Stimulated activated CD8-positive, alpha-beta memory T cell treated with anti-CD3 and anti-CD28 coated beads, Interleukin-7, amount 100 ng/mL, for 24 hours (primary cell): ENCODE measurements at places on chromosomes 1 and 21.
A peak's percentile ranks its signal among the peaks of the same experiment; 100 is the strongest.

- DNase-seq, result no peak
These were observed 130.4 kb downstream of the TRABD2B start for GRCh38 chr1:47866601-47867437.

DNA sequence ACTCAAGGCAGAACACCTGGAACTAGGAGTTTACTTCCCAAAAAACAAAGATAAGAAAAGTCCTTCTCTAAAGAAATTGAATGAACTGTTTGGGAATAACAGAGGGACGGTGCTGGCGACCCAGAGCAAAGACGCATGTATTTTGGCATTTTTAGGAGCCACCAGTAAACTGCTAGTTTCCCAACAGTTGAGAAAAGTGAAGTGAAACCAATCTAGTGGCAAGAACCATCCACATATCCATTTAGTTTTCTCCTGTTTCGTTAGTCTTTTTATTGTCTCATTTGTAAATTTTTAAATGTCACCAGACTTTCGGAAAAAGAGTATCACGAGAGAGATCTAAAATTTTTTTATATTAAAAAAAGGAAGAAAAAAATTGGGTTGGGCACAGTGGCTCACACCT, 30.2 kb downstream of the ODF2L start:
- no peak for DNase-seq

DNA sequence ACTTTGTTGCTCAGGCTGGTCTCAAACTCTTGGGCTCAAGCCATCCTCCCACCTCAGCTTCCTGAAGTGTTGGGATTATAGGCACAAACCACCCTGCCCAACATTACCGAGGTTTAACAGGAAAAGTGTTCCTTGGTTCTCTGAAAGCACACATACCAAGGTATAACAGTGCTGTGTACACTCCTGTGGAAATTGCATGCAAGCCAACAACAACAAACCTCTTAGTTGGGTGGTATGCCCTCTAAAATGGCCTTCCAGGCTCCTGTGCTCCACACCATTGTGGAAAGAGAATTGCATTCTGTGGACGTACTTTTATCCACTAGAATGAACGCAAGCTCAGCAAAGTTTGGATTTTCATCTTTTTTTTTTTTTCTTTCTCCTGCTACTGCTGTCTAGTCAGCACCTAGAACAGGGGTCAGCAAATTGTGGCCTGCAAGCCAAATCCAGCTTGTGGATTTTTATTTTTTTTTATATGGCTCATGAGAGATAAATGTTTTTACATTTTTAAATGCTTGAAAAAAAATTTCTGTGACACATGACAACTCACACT, 192.2 kb upstream of the TNR start:
- no peak for DNase-seq

- no peak for DNase-seq
These were observed 16.0 kb upstream of the TBX15 start for GRCh38 chr1:119004129-119004527.

DNA sequence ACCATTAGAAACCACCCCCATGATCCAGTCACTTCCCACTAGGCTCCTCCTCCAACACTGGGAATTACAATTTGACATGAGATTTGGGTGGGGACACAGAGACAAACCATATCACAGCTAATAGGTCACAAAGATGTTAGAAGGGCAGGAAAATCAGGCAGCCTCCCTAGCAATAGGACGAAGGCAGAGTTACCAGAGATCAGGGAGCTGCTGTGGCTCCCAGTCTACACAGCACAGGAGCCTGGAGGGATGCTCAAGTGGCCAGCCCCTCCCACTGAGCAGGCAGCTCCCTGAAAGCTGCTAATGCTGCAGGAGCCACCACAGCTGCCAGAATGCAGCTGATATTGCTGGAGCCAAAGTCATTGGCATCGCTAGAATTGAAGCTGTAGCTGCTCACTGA, 51.0 kb downstream of the CR1L start:
- DNase-seq, result no peak

- no peak for DNase-seq
These were observed 182.2 kb downstream of the GIPC2 start for GRCh38 chr1:78227705-78228635.

DNA sequence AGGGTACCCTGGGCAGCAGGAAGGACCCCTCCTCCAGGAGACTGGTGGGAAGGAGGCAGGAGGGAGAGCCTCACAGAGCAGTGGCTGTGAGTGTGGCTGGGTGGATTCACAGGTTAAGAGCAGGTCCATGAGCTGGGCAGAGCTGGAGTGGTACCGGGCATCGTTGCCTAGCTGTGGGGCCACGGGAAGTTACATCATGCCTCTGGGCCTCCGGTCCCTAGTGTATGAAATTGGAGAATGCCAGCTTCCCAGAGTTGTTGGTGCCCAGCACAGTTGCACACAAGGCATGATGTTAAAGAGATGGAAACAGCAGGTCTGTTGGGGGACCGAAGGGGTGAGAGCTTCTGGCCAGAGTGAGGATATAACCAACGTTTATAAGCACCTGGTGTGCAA, 18.5 kb downstream of the FOXO6 start:
- DNase-seq, result no peak

GRCh38 chr1:230073371-230074035, 6.5 kb downstream of the GALNT2 start:
- no peak for DNase-seq

- no peak for DNase-seq
These were observed 22.4 kb upstream of the SAMD11 start for GRCh38 chr1:901108-901859.

DNA sequence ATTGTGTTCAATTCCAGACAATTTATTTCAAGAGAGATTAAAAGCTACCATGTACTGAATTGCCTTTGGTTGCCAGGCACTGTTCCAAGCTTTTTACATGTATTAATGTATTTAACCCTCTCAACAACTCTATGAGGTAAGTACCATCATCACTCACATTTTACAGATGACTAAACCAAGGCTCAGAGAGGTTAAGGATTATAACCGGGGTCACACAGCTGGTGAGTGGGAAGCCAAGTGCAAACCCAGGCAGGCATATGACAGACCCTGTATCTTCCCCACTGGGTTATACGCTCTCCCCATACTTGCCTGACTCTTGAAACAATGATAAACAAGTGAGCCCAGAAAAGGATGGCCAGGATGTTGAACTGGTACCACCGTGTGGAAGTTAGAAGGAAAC, 16.5 kb downstream of the PLEKHA6 start:
- no peak for DNase-seq

- DNase-seq, result peak; percentile 53
These were observed 12.6 kb downstream of the PYCR2 start for GRCh38 chr1:225911191-225912130.

GRCh38 chr1:92123868-92124267, 43.7 kb downstream of the BTBD8 start:
- no peak for DNase-seq

GRCh38 chr1:160404094-160404493, 3.7 kb downstream of the VANGL2 start:
- no peak for DNase-seq

- DNase-seq, result no peak
These were observed 67.1 kb upstream of the FAM78B start for GRCh38 chr1:166233750-166234366.

DNA sequence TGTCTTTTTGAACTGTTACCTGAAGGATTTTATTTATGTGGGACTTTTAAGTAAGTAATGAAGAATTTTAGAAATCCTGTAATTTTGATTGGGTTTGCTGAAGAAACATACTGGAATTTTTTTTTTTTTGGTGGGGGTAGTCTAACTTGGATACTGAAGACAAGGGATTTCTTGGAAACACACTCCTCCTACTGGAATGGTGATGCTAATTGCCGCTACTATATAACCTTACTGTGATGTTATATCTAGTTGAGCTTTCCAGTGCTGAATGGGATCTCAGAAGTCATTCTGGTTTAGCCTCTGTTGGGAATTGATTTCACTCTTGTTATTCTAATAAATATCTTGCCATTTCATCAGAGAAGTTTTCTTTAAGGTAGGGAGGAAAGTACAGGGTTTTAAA, 8.4 kb downstream of the PPP2R5A start:
- no peak for DNase-seq

- no peak for DNase-seq
These were observed 402.2 kb upstream of the PLXNA2 start for GRCh38 chr1:208646431-208646830.

DNA sequence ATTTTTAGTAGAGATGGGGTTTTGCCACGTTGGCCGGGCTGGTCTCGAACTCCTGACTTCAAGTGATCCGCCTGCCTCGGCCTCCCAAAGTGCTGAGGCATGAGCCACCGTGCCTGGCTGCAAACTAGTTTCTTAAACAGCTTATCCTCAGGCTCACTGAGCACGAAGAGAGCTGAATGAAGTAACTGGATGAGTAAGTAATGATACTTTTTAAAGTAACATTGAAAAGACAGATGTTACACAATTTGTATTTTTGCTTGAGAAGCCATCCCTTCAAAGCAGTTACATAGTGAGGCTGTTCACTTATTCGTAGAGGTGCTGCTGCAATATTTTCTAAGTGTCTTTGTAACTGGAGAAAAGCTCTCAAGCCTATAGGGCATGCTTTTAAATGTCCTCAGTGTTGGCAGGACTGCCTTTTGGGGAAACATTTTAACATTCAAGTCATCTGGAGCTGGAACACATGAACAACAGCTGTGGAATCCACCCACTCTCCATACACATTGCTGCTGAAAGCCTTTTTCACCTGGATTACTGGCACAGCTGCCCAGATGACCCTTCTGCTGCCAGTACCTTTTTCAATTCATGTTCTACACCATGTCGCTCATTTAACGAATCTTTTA, 2.7 kb upstream of the YBX1 start:
- DNase-seq, result no peak

DNA sequence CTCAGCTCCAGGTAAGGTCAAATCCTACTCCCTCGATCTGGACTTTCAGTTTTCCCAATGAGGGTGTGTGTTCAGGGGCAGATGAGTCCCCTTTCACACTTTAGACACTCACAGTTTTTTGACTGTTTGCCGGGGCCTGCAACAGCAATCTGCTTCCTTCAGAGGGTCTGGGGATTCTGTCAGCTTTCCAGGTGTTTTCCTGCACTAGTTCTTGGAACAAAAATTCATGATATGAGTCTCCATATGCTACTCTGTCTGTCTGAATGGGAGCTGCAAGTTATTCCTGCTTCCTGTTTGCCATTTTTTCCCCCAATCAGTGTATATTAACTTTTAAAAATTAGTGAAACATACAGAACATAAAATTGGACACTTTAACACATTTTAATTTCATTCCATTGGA, 24.3 kb downstream of the CYP4B1 start:
- no peak for DNase-seq

DNA sequence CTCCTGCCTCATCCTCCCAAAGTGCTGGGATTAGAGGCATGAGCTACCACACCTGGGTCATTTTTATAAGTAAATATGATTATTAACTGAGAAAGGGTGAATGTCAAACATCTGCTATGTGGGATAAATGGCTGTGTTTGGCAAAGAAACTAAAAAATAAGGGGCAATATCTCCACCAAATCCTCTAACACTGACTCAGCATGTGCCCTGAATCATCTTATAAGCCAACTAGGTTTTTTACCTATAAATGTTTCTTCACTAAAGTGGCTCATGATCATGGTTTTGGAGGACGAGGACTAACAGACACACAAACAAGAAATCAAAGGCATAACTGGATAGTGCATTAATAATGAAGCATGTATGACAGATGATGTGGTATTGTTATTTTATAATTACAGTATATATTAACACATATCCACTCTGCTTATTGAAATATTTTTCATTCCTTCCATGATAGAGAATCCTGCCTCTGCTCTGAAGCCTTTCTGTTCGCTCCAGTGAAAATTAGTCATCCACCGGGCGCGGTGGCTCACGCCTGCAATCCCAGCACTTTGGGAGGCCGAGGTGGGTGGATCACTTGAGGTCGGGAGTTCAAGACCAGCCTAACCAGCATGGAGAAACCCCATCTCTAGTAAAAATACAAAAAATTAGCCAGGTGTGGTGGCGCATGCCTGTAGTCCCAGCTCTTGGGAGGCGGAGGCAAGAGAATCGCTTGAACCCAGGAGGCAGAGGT, 11.7 kb upstream of the ARHGAP29 start:
- no peak for DNase-seq

- DNase-seq, result no peak
These were observed 1.2 kb upstream of the LHX9 start for GRCh38 chr1:197915862-197916499.

- no peak for DNase-seq
These were observed 135.0 kb downstream of the PTPRU start for GRCh38 chr1:29371332-29371731.

DNA sequence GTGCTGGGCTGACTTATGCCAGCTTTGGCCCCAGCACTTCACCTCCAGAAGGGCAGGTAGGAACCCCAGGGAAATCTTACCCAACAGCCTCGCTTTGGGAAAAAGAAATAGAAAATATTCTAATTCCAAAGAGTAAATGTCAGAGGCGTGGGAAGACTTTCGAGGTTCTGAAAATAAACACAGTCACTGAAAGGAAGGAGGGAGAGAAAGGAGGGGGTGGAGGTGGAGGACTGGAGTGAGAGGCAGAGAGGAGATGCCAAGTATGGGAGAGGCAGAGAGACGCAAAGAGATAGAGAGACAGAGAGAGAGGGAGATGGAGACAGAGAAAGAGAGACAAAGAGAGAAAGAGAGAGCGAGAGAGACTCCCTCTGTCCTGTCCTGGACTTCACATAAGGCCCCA, 395.0 kb downstream of the PTPRU start:
- DNase-seq, result no peak

DNA sequence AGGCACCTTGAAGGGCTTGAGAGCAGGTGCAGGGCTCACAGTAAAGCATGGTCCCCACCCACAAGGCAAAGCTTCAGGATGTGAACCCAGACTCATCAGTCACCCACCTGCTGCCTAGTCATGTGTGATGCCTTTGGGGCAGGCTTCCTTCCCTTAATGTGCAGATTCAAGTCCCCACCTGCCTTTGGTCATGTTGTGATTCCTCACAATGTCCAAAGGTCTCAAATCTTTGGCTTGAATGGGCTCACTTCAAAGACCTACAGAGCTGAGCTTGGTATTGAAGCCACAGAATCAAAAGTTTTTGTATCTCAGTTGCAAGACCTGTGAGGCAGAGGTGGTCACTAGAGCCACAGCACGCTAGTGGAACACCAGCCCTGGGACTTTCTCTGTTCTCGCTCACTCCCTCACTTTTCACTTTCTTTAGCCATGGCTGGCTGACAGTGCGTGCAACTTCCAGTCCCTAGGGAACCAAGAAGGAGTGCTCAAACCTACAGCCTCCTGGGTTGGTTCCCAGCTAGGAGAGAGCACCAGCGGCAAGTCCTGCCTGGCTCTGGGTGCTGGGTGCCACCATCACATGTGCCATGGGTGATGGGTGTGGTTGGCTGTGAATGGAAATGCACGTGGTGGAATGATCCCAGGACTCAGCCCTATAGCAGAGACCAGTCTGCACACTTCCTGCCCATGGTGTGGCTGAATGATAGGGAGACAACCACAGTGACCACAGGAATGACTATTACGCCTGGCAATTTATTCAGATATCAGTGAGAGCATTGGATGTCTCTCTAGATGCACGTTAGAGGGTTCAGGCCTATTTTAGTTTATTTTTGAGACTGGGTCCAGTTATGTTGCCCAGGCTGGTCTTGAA, 26.4 kb upstream of the CLIC6 start:
- DNase-seq, result no peak
